ENCODE measurements at places on chromosomes 1 and 21. TPM values are rescaled to one million over a fixed set of nuclear protein-coding genes. Genes with fewer than 3 reads are reported as not detected.

Gene BRDT
- not detected for total RNA-seq

Gene CDC42BPA
- 93.6 TPM for total RNA-seq

DNA sequence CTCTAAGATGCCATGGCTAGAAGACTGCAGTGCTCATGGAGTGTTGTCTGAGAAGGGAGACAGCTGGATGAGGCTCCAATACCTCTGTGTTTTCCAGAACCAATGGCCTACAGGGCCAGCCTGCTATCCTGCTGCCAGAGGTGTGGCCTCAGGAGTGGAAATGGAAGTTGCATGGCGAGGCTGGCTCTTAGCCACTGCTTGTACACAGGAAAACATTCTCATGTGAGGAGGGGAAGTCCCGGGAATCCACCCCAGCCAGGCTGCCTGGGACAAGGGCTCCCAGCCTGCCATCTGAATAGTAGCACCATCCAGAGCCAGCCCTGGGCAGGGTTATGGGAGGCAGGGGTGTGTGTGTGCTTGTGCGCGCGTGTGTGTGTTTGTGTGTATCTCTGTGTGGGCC, 56.5 kb downstream of the SDC3 start:
- peak; percentile 85 for DNase-seq

GRCh38 chr1:2481885-2482284, 5.8 kb downstream of the PLCH2 start:
- no peak for DNase-seq

- DNase-seq: no peak
Observed at GRCh38 chr1:179217943-179218507, 11.5 kb downstream of the ABL2 start.

DNA sequence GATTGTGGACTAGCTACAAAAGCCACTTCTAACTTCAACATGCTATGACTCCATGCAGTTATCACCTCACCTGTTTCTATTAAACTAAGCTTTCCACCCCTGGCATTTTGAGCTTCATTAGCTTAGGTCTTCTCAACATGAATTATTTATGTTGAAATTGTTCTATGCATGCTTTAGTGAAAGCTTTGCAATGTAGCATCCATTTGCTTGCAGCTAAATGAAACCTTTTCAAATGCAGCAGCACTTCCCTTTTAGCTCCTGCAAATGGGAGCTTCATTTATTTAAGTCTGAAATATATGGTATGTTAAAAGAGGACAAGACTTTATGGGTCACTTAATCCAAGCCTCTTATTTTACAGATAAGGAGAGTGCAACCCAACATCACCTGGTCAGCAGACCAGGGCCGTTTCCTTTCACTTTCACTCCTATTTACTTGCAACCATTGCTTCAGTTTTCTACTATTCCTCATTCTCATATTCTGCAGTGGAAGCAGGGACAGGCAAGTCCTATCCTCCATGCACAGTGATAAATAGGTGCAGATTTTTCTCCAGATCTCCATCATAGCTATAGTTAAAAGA, 56.4 kb upstream of the SAMSN1 start:
- DNase-seq: no peak

- no peak for DNase-seq
Observed at GRCh38 chr1:33005117-33005837, 31.4 kb downstream of the AK2 start.

Gene LRRC39
- 0.95 TPM for total RNA-seq

DNA sequence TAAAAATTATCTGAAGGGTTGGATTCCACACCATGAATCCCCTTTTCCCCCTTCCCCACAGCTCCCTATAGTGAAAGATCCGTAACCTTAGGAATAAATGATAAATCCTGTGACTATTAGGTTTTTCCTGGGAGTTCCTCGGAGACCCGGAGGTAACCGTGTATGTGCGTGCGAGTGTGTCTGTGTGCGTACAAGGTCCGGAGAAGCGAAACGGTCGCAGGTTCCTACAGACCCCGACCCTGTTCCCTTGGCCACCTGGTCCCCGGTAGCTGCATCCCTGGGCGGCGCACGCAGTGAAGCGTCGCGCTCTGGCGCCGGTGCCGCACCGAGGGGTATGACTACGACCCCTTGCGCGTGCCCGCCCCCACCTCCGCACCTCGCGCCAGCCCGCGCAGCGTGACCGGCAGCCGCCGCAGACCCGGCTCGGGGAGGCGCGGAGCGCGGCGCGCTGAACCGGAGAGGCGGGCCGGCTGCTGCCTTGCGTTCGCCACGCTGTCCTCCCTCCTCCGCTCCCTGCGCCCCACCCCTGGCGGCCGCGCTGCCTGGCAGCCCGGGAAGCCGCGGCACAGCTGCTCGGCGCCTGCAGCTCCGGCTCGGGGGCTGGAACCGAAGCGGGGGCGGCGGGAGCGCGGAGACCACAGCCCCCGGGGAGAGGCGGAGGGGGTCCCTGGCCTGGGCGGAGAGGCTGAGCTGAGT, at the start of gene AK5:
Gene AK5, plus strand, starts transcription at position 529 of the 696 bp plus-strand sequence. CDS start 295 bp downstream, outside the sequence.
- no peak for DNase-seq

Gene C1orf185
- total RNA-seq: not detected

Measured in sigmoid colon (tissue), 7 donors.